ENCODE measurements at places on chromosomes 7 and 10. TPM values are rescaled to one million over a fixed set of nuclear protein-coding genes. Genes with fewer than 3 reads are reported as not detected.

Gene AKR1C8
- not detected for total RNA-seq

Gene NPFFR1
- 0.15 TPM for total RNA-seq

Gene OPN1SW
- total RNA-seq = not detected

Gene NUTM2D
- total RNA-seq = 6.4 TPM

Gene PTPRZ1
- 0.86 TPM for total RNA-seq

Gene C10orf62
- 0.48 TPM for total RNA-seq

Gene SSC4D
- 1.0 TPM for total RNA-seq

Gene ABHD11
- total RNA-seq = 8.0 TPM

Gene SYT15
- 3.2 TPM for total RNA-seq

Gene COL13A1
- 0.76 TPM for total RNA-seq

Gene VPS37D
- 8.0 TPM for total RNA-seq

GRCh38 chr7:1738511-1738910, 68.4 kb downstream of the ELFN1 start:
- DNase-seq = no peak

DNA sequence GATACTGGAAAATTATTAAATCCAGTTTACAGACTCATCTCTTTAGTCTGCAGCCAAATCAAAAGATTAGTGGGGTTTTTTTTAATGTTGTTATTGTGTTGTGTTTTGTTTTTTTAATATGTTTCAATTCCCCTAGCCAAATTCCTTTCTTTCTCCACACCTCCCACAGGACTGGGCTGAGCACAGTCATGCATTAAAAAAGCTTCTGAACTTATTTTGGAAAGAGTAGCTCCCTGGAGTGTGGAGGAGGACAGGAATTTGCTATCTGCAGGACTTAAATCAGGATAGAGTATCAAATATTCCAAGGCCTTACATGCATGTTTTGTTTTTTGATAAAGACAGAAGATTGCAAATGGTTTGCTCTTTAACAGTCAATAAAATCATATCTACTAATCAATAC, 90.7 kb downstream of the GNAI1 start:
- no peak for DNase-seq

DNA sequence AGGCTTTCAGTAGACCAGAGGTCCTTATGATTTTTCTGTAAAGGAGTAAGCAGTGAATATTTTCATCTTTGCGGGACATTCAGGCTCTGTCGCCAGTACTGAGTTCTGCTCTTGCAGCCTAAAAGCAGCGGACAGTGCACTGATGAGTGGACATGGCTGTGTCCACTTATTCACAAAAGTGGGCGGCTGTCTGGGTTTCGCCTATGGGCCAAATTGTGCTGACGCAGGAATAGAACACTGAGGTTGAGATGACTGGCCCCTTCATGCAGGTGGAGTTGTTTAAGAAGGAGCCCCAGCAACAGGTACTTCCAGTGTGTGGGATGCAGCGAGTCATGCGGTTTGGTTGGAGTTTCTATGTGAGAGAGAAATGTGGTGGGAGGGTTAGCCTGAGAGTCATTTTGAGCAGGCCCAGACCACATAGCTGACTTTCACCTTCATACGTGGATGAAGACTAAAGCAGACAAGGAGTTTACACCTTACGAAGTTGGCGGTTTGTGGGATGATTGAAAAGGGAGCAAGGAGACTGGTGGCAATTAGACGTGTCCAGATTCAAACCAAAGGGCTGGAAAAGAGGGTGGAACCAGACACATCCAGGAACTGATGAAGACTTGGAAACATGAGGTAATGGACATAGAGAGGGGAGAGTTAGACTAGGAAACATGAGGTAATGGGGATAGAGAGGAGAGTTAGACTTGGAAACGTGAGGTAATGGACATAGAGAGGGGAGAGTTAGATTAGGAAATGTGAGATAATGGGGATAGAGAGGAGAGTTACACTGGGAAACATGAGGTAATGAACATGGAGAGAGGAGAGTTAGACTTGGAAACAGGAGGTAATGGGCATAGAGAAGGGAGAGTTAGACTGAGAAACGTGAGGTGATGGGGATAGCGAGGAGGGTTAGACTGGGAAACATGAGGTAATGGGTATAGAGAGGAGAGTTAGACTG, 38.2 kb downstream of the WDR37 start:
- no peak for DNase-seq

GRCh38 chr10:131943021-131943814, 38.5 kb downstream of the BNIP3 start:
- DNase-seq = peak; percentile 48

DNA sequence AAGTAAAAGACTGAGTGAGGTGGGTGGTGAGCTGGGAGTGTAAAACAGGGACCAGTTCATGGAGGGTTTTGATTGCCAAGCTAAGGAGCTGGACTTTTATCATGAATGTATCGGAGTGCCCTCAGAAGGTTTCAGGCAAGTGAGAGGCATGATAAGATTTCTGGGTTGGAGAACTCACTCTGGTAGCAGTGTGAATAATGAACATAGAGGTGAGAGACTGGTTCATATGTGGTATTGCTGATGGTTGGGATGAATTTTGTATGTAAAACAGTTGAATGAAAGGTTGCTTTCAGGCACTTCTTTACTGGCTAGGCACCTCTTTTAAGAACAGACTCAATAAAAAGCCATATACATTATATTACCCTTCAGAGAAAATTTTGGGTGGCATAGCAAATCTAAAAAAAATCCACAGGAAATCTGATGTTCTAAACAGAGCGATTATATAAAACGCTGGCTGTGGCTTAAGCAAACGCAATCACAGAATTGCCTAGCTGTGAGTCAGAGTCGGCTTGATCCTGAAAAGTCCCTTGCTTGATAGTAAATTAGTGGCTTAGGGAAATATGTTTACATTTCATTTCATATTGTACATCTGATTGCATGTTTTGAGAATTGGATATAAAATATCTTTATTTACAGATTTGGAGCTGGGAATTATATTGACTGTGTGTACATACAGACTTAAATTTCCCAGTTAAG, 92.9 kb upstream of the HDAC9 start:
- no peak for DNase-seq

DNA sequence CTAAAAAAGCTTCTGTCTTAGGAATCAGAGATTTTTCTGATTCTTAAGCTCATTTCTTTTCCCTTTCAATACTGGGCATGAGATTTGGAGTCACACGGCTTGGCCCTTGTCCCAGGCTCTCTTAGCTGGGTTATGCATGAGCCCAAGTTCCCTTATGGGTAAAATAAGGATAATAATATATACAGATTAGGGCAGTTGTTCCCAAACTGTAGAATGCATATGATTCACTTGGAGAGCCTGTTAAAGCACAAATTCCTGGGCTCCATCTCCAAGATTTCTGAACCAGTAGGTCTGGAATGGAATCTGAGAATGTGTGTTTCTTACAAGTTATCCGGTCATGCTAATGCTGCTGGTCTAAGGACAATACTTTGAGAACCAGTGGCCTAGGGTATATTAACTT, 154.0 kb downstream of the REEP3 start:
- no peak for DNase-seq

- DNase-seq = peak; percentile 16
Observed at GRCh38 chr10:46525824-46526681, 30.4 kb downstream of the GPRIN2 start.

GRCh38 chr10:71598621-71599055, 120.9 kb downstream of the C10orf105 start:
- peak; percentile 87 for DNase-seq

GRCh38 chr7:100467638-100468373, 3.7 kb upstream of the SPACDR start:
- DNase-seq = no peak

GRCh38 chr10:72499701-72500100, 126.2 kb downstream of the MICU1 start:
- no peak for DNase-seq

- DNase-seq = no peak
Observed at GRCh38 chr7:104934665-104935064, 79.3 kb upstream of the KMT2E start.

DNA sequence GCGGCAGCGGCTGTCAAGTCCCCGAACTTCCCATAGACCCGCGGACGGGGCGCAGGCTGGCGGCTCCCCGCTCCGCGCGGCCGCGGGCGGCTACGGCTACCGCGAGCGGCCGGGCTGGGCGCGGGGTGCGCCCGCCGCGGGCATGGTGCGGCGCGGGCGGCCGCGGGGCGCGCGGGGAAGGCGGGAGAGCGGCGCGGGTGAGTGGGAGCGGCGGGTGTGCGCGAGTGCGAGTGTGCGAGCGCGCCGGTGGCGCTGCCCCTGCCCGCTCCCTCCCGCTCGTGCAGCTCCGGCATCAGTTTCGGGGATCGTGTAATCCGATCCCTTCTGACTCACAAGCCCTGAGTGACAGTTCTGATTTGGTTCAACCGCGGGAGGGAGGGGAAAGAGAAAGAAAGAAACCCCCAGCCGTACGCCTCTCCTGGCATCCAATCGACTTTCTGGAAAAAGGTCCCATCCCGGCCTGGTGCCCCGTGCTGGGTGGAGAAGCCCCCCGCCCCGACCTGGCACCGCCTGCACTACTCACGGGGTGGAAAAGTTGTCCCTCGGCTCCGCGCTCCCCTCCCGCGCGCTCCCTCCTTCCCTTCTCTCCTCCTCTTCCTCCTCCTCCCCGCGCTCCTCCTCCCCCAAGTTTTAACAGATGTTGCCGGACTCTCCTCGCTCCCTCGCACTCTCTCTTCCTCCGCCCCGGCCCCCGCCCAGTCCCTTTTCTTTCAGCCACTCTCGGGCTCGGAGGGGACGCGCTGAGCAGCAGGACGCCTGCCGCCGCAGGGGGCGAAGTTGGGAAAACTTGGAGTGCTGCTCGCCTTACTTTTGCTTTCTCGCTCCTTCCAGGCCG, at the start of gene GLI3:
GLI3 (minus strand) TSS at position 234 of the 835 bp plus-strand sequence. CDS start 13,956 bp downstream, outside the sequence.
- peak; percentile 89 for DNase-seq

GRCh38 chr7:134084488-134085144, 42.5 kb upstream of the LRGUK start:
- DNase-seq = no peak

DNA sequence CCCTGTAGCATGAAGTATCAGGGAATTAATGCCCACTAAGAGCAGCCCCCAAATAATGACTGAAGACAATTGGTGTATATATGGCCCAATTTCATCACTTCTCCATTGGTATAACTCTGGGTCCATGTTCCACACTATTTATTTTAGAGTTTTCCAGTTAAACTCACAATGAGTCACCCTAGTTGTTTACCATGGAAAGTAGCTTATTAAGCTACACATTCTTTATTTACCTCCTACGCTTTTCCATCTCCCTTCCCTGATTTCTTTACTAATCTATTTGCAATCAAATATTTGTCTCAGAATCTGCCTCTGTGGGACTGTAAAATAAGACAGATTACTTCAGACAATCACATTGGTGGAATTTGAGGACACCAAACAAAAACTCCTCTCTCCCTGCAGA, 655.6 kb downstream of the SORCS1 start:
- no peak for DNase-seq

DNA sequence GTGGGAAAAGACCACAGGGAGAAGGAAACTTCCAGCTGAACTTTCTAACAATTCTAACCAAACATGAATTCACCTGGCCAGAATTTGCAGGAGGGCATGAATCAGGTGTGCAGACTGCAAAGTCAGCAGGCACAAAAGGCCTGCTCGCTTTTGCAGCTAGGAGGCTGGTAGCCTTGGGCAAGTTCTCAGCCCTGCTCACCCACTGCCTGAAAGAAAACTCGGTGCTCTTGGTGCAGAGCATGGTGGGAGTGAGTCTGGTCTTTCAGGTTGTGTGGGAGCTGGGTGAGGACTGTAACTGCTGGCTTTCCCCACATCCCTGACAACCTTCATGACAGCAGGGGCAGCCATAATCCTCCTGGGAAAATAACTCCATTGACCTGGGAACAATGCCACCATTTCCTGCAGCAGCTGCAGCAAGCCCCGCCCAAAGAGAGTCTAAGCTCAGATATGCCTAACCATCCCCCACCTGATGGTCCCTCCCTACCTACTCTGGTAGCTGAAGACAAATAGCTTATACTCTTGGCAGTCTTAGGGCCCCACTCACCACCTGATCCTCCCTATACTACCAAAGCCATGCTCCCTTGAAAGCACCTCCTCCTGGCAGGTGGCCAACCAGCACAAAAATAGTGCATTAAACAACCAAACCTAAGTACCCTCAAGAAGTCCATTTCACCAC, 31.6 kb downstream of the ZNF117 start:
- DNase-seq = no peak

GRCh38 chr10:84783386-84783785, 455.0 kb downstream of the CCSER2 start:
- no peak for DNase-seq

- no peak for DNase-seq
Observed at GRCh38 chr10:86937502-86938154, 19.8 kb downstream of the MMRN2 start.

DNA sequence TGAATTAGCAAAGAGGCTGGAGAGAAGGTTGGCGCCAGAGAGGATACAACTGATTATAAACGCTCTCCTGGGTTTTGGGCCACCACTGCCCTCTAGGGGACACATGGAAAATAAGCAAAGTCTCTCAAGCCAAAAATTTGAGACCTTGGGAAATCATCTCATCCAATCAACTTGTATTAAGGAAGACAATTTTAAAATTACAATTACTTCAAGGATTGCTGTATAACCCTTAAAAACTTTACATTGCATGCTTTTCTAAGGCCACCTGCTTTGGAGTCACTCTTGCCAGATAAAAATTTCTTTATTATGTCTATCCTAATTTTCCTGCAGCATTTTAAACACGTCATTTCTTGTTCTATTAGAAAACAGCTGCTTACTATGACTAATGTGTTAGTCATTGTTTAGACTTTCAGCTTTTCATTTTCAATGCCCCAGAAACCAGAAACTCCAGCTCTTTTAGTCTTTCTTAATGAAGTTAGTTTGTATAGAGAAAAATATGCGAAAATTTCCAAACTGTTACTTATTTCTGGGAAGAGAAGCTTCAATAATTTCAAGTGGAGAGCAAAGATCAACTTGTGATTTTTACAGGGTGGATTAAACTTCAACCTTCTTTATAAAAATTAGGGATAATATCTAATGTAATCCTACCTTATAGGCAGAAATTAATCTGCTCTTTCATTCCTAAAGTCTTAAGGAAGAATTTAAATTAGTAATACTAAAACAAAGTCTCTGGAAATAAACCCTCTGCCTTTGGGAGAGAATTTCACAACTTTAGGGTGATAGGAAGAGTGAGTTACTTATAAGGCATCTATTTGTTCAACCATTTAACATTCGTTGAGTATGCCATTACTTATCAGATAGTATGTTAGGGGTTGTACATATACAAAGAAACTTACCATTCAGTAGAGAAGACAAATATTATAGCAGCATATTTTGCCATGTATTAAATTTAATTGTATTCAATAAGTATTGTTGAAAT, 20.6 kb upstream of the RHOBTB1 start:
- DNase-seq = peak; percentile 62

DNA sequence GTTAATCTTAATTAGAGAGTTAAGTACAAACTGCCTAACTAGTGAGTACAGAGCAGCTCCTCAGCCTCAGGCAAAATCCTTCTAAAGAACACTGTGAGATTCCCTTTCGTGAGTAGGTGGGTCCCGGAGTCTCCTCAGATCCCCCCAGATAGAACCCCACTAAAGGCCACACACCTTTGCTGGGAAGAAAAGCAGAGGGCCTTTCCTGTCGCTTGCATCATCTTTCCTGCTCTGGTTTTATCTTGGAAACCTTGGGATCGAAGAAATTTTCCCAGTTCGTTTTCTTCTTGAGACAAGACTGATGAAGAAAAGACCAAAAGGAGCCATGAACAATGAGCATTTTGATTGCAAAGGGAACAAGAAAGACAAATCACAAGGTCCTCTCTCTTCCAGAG, 40.9 kb downstream of the ICA1 start:
- DNase-seq = no peak

GRCh38 chr7:134941185-134941900, 45.0 kb upstream of the AGBL3 start:
- no peak for DNase-seq

Measured in ovary (tissue), 10 donors.